ENCODE measurements at places on chromosomes 16 and 17.

- peak; percentile 77 for DNase-seq
Measured at GRCh38 chr17:79843816-79844800, 4.9 kb upstream of the CBX4 start.

- DNase-seq: no peak
Measured at GRCh38 chr16:82241469-82242052, 71.5 kb upstream of the MPHOSPH6 start.

DNA sequence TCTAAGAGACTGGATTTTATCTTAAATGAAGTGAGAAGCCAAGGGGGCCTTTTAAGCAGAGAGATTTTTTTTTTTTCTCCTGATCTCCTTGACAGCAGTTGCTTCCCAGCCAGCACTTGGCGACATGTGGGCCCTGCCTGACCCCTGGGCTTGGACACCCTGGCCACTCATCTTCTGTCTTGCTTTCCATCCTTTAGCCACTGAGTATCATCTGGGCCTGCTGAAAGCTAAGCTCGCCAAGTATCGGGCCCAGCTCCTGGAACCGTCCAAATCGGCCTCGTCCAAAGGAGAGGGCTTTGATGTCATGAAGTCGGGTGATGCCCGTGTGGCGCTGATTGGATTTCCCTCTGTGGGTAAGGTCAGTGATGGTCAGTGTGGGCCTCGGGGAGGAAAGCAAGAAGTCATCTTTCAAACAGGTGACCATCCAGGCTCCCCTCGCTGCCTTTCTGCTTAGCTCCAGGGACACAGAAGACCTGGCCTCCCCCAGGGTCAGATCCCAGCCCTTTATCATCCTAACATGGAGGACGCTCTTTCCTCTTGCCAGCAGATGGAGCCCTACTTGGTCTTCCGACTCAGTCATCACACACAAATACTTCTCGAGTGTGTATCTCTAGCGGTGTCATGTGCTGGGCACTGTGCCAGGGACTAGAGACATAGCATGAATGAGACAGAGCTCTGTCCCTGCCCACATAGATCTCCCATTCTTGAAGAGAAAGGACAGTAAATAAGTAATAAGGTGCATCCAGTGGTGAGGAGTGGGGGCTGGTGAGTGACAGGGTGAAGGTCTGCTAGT, 6.1 kb downstream of the DRG2 start:
- DNase-seq: no peak

GRCh38 chr16:80594756-80595155, 54.0 kb downstream of the DYNLRB2 start:
- DNase-seq: no peak

- DNase-seq: no peak
Measured at GRCh38 chr17:21024024-21024423, 18.8 kb downstream of the USP22 start.

DNA sequence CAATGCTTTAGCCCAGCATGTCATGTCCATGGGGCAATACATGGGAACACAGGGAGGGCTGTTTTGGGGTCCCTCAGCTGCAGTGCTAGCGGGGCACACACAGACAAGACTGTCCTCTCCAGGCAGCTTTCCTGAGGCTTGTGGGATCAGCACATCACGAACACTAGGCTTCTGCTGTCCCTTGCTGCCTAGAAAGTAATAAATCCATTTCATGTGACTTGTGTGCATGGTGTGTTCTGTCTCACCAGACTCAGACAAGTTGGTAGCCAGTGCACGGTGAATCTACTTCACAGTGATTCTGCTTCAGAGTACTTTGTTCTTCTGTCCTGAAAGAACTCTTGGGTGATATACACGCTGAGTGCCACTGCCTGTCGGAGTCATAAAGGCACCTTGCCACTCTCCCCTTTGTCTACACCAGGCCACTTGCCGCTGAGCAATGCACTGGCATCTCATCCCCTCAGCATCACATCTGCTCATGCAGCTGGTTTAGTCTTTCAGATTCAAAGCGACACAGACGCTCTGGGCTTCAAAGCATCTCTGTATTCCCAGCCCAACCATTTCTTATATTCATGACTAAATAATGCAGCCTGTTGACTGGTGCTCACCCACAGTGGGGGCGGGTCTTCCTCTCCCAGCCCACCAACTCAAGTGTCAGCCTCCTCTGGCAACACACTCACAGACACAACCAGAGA, 95.2 kb upstream of the COX10 start:
- no peak for DNase-seq

GRCh38 chr16:11719171-11719570, 23.5 kb downstream of the TXNDC11 start:
- DNase-seq: no peak

GRCh38 chr17:12928736-12929135, 89.1 kb downstream of the ELAC2 start:
- no peak for DNase-seq

DNA sequence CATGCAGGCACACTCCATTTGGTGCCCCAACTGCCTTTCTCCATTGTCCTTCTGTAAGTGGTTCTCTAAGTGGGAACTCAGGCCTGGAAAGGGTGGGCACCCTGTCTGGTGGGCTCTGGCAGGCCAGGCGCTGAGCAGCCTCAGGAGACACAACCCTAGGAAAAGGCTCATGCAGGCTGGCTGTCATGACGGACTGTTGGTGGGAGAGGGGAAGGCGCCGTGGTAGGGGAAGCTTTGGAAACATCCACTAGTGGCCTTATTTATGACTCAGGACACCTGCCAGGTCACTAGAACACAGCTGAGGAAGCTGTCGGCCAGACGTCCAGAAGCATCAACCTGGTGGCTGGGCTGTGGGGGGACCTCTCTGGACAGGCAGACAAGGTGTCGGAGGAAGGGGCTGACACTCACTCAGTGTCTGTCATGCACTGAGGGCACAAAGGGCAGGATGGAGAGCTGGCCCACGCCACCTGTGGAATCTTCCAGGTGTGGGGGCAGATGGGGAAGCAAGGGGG, 216.0 kb downstream of the SEC14L1 start:
- DNase-seq: peak; percentile 46

DNA sequence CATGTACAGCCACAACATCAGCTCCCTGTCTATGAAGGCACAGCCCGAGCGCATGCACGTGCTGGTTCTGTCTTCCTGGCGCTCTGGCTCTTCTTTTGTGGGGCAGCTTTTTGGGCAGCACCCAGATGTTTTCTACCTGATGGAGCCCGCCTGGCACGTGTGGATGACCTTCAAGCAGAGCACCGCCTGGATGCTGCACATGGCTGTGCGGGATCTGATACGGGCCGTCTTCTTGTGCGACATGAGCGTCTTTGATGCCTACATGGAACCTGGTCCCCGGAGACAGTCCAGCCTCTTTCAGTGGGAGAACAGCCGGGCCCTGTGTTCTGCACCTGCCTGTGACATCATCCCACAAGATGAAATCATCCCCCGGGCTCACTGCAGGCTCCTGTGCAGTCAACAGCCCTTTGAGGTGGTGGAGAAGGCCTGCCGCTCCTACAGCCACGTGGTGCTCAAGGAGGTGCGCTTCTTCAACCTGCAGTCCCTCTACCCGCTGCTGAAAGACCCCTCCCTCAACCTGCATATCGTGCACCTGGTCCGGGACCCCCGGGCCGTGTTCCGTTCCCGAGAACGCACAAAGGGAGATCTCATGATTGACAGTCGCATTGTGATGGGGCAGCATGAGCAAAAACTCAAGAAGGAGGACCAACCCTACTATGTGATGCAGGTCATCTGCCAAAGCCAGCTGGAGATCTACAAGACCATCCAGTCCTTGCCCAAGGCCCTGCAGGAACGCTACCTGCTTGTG, 10.7 kb downstream of the CHST4 start:
- no peak for DNase-seq

- no peak for DNase-seq
Measured at GRCh38 chr16:2385190-2385836, 43.9 kb upstream of the CCNF start.

DNA sequence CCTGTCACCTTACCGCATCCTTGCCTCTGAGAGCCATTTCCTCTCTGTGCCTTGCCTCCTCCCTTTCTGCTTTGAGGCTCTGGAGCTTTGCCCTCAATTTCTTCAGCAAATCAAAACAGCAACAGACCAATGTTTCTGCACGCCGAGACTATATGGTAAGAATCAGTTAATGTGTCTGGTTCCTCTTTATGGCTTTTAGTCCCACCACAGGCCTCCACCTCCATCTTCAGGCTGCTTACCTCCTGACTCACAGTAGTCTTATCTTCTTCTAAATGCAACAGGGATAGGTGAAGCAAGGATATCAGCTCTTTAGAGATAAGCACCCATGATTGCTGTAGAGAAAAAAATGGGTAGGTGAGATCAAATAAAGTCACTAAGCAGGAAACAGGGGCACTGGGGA, 9.2 kb upstream of the ALDOC start:
- DNase-seq: no peak
